ENCODE measurements at places on chromosomes 6 and 20.
A peak's percentile ranks its signal among the peaks of the same experiment; 100 is the strongest.

DNA sequence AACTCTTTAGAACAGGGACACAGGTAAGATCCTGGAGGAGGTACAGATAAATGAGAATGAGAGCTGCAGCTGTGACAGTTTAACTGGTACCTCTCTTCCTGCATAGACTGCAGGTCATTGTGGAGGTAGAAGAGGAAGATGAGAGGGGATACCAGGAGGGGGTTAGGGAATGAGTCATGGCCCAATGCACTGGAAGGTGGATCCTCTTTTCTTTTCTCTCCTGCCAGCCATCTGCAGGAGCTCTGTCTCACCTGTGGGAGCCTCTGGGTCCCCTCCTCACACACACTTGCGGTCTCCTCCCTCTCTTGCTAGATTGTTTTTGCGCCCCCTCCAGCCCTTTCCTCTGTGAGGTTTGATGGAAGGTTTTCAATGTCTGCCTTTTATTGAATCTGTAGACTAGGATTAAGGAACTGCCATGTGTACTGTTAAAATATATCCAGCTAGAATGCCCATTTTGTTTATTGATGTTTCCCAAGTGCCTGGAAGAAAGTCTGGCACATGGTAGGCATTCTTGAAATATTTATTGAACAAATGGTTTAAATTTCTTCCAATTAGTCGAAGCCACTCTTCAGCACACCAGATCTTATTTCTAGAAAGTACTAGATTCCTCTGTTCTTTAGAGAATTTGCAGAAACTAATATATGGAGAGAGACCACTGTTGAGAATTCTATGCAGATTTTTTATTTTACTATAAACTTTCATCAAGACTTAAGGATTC lies 13.0 kb downstream of the C6orf163 start:
- DNase-seq, result no peak

DNA sequence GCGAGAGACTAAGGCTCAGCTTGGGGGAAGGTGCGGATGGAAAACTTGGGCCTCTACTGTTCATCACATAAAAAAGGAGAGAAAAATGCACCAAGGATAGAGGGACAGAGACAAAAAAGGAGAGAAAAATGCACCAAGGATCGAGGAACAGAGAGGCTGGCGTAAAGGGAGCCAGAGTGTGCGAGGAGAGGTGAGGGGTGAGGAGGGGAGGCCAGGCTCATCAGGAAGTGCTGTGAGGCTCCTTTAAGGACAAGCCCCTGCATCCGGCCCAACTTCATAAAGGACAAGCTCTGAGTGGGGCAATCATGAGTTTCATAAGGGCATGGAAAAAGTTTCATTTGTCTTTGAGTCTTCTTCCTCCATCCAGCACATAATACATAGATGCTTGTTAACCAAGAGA lies 117.2 kb upstream of the NXT1 start:
- no peak for DNase-seq

- no peak for DNase-seq
Observed at GRCh38 chr6:34343806-34344205, 48.7 kb downstream of the NUDT3 start.

- DNase-seq, result no peak
Observed at GRCh38 chr6:57432157-57432556, 114.7 kb downstream of the PRIM2 start.

DNA sequence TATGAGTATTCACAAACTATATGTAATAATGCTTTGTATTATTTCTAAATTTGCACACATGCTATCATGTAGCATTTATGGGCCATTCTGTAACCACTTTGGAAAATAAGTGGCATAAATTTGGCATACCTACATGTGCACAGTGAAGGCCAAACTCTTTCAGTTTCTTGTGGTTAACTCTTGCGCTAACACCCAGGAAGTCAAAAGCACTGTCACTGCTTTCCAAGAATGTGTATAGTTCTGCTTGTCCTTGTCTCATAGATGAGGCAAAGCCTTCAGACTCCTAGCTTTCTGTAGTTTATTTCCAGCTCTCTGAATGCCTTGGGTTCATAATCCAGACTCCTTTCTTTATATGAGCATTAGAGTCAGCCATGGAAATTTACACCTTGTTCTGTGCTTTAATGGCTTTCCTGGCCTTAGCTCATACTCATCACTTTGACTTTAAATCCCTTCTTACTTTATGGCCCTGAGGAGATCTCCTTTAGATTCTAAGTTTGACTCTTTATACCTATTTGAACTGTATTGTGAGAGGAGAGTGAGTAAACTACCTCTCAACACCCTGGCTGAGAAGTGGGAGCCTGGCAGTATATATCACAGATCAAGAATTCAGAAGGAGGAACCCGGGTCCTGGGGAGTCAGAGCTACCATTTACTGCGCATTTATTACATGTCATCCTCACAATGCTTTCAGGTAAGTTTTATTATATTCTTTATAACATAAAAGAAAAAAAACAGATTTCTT lies 949 bp upstream of the SLC17A3 start:
- peak; percentile 49 for DNase-seq

DNA sequence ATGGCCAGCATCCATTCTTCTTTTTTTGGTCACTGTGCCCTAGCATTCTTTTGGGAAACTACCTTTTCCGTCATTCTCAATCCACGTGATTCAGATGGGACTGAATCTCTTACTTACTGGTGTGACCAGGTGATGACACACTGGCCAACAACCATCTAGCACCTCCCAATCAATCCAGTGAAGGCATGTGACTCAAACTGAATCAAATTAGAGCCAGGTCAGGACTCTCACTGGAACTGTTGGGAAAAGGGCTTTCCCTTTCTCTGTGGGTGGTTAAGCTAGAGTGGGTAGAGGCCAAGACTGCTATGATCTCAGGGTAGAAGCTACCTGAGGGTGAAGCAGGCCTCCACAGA lies 36.2 kb upstream of the ZMYND8 start:
- DNase-seq, result no peak

DNA sequence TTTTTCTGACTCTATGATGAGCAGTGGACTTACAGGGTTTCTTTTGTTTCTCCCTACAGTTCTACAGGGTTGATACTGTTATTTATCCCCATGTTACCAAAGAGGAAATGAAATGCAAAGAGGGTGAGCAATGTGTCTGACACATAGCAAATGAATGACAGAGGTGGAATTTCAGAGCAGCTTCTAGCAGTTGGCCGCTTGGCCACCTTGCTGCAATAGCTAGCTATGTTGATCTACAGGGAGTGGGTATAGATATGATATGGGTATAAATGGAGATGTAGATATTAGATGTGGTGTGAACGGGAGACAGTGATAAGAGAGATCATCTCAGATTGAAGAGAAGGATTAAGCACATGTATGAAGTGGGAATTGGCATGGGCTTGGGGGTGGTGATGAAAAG lies 10.9 kb upstream of the SLC22A3 start:
- DNase-seq, result no peak

DNA sequence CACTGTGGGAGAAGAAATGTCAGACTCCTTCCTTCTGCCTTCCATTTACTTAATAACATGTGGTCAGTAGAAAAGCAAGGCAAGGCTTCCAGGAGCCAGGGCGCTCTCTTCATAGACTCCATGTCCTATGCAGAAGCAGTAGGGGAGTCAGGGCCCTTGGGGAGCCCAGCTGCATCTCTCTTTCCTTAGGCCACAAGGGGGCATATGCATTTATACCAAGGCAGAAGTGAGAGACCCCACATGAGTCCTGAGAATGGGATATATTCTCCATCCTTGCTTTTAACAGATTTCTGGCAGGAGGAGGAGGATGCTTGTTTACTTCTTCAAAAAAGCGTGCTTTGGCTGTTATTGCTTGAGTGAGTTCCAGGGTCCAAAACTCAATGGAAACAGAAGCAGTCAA lies 198.5 kb downstream of the HIVEP2 start:
- peak; percentile 17 for DNase-seq

DNA sequence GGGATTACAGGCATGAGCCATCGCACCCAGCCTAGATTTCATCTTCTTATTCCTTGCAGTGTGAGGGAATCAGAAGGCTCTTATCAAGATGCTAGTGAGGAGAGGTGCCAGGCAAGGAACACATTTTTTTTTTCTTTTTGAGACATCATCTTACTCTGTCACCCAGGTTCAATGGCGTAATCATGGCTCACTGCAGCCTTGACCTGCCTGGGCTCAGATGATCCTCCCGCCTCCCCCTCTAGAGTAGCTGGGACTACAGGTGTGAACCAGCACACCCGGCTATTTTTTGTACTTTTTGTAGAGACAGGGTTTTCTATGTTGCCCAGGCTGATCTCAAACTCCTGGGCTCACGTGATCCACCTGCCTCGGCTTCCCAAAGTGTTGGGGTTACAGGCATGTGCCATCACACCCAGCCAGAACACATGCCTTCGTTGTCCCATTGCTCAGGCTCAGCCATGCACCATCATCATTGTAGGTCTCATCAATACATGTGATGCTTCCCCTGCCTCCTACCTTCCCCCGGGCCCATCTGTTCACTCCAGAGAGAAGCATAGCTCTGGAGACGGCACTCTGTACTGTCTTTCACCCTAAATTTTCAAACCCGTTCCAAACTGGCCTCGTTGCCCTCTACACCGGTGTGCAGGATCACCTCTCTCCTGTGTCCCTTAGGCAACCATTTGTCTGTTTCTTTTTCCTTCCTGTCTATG lies 10.1 kb downstream of the FLOT1 start:
- no peak for DNase-seq

DNA sequence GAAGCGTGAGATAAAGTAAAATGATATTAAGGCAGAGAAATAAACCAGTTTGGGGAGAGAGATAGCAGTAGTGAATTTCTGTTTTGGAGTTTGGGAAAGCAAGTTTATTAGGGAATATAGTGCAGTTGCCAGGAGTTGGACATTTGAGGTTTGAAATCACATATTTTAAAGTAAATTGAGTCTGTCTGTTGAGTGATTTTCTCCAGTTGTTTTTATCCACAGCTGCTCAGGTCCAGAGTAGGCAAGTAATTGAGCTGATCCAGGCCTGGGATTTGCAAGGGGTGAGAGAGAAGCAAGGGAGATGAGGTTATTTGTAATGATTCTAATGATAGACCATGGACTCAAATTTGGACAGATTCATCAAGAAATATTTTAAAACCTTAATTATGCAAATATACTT lies 481.9 kb downstream of the UTRN start:
- no peak for DNase-seq

GRCh38 chr6:105739764-105740163 lies 336.9 kb upstream of the PREP start:
- DNase-seq, result no peak

DNA sequence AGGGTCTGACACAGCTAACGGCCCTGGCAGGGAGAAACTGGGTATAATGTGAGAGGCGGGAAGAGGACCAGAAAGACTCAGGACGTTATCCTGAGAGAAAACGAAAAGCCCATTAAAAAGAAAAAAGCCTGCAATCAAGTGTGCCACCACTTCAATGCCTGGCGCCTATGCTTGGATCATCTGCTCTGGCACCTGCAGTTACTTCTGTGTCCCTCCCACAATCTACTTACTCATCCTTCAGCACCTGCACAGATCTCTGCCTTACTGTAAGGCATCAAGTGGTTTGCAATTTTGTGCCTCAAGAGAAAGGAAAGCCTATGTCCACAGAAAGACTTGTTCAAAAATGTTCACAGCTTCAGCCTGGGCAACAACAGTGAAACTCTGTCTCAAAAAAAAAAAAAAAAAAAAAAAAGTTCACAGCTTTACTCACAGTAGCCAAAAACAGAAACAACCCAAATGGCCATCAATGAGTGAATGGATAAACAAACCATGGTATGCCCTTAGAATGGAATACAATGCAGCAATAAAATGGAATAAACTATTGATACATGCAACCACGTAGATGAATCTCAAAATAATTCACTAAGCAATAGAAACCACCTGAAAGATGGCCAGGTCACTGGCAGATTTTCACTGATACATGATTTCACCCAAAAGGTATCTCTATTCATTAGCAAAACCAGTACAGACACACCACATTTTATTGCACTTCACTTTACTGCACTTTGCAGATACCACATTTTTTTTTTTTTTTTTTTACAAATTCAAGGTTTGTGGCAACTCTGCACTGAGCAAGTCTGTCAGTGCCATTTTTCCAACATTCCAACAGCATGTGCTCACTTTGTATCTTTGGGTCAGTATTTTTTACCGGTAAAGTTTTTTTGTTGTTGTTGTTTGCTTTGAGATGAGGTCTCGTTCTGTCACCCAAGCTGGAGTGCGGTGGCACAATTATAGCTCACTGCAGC lies 48.6 kb downstream of the ABHD12 start:
- DNase-seq, result no peak

- no peak for DNase-seq
Observed at GRCh38 chr20:7608250-7608649, 332.0 kb downstream of the HAO1 start.

DNA sequence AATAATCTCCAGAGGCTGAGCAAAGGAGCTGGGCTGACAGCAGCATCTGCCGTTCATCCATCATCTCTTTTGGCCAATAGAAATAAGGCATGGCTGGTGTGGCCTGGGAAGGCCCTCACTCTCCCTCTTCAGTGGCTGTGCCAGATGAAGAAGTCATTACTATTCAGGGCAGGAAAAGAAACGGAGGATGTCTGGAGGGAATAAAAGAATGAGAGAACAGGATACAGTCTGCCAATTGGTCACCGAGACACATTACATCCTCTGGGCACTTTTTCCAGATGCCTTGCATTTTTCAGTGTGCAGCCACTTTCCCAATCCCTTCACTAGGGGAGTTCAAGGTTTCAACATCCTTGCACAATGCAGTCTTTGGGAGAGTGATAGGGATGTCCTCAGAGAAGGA lies 32.2 kb upstream of the VGLL2 start:
- no peak for DNase-seq

GRCh38 chr20:64102647-64103354 lies 4.6 kb downstream of the NPBWR2 start:
- DNase-seq, result no peak

GRCh38 chr6:1654054-1654453 lies 44.3 kb downstream of the FOXC1 start:
- DNase-seq, result no peak

GRCh38 chr20:37945091-37945547 lies 42.2 kb downstream of the VSTM2L start:
- DNase-seq, result no peak

DNA sequence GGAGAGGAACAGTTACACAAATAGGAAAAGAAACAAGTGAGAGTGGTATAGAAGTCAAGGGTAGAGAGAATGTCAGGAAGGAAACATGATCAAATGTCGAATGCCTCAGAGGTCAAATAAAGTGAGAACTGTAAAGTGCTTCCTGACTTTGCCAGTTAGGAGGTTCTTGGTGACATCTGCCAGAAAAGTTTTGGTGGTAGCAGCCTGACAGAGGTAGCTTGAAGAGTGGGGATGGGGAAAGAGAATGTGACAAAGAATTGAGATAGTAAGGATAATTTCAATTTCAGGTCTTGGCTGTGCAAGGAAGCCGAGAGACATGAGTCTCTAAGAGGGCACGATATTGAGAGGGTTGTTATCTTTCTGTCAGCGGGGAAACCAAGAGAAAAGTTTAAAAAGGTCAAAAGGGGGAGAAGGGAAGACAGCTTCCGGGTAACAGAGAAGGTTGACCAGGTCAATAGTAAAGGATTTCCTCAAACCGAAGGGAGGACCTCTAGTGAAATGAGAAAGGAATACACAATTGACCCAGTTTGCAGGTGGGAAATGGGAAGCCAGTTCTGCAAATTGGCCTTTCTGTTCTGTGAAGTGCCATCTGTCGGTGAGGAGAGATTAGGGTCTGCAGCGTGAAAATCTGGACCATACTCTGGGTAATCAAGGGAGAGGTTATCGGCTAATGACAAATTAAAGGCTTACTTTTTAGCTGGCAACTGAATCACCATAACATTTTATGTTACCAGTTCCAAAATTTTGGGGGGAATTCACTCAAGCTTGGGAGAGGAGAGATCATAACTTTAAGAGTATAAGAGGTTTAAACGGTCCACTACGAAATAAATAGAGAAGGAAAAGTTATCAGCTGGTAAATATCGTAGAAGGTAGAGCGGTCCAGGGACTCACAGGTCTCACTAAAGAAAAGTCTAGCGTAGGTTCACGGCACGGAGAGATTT lies 973 bp upstream of the BRD2 start:
- DNase-seq, result peak; percentile 68

- DNase-seq, result no peak
Observed at GRCh38 chr6:108254433-108255410, 6.1 kb downstream of the SNX3 start.

All from activated CD4-positive, alpha-beta T cell treated with anti-CD3 and anti-CD28 coated beads, Interleukin-10, Interleukin-2, amounts not matched to agents 100 ng/mL and 50 ng/mL, durations not matched to agents 16 hours and 8 hours (primary cell).